Naive B cell (primary cell): ENCODE measurements at places on chromosomes 3 and 15. TPM values are rescaled to one million over a fixed set of nuclear protein-coding genes. Genes with fewer than 3 reads are reported as not detected.

DNA sequence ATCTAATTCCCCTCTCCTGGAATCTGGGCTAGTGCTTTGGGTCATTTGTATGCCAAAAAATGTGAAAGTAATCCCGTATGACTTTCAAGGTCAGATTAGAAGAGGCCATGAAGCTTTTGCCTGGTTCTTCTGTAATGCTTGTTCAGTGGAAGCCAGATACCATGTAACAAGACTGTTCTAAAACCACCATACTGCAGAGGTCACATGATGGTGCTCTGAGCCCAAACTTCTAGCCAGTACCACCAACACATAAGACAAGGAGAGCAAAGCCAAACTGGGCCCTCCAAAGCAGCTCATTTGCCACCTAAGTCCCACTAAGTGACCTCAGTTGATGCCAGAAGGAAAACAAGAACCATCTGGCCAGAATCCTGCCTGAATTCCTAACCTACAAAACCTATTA is 64.3 kb upstream of the MELTF start:
- peak overlapping the region; percentile 33 for H3K27ac ChIP-seq
- H3K36me3 ChIP-seq = peaks cover 18% of the 10 kb centered on the region
- H3K4me3 ChIP-seq = no peak overlapping the region

DNA sequence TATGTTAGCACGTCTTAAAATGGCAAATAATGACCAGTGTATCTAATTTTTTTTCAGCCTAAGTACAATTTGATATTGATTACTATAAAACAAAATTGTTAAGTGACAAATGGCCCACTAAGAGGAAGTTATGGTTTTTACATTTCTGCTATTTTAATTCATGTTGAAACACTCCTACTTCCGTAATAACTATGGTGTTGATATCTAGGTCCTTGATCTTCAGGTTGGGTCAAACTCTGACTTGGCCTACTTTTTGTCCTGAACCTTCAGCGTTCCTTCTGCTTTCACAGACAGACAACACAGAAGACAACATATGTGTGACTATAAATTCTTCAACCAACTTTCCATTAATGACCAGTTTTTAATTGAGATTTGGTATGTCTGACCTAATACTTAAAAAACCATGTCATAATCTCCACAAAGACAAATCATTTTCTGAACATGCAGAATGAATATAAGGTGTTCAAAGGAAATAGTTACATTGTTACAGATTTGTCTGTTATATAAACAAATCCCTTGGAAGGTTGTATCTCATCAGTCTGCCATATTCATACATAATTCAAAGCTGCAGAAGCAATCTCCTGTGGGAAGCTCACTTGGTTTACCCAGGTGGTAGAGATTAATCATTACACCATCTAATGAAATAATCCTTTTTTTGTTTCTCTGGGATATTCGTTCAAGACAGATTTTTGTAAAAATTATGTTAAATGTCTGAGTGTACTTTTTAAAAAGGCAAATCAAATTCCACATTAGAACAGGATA is 92.1 kb upstream of the TSPAN3 start:
- no peaks in the 10 kb centered on the region for H3K36me3 ChIP-seq
- DNase-seq = peak; percentile 25
- no peaks in the 10 kb centered on the region for H3K27me3 ChIP-seq
- H3K4me1 ChIP-seq = peaks cover 64% of the 10 kb centered on the region
- H3K27ac ChIP-seq = peak overlapping the region; percentile 72
- peak overlapping the region; percentile 81 for H3K4me3 ChIP-seq

DNA sequence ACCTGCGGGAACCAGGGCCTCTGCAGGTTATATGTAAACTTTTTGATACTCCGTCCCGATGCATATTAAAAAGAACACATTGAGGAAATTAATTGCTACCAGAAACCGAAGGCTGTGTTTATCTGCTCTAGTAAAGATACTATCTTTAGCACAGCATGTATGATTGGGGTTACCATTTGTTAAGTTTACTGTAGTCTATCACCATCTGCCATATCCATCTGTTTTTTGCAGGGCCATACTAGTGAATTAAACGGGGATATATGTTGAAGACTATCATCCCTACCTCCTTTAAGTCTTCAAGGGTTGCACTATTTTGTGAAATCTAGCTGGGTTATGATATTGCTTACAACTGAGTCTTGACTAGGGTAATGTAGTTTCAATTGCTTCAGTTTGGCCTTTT is 597.0 kb downstream of the SQOR start:
- H3K4me3 ChIP-seq = no peak overlapping the region
- H3K27me3 ChIP-seq = no peaks in the 10 kb centered on the region
- DNase-seq = no peak
- H3K4me1 ChIP-seq = no peaks in the 10 kb centered on the region
- H3K27ac ChIP-seq = no peak overlapping the region

DNA sequence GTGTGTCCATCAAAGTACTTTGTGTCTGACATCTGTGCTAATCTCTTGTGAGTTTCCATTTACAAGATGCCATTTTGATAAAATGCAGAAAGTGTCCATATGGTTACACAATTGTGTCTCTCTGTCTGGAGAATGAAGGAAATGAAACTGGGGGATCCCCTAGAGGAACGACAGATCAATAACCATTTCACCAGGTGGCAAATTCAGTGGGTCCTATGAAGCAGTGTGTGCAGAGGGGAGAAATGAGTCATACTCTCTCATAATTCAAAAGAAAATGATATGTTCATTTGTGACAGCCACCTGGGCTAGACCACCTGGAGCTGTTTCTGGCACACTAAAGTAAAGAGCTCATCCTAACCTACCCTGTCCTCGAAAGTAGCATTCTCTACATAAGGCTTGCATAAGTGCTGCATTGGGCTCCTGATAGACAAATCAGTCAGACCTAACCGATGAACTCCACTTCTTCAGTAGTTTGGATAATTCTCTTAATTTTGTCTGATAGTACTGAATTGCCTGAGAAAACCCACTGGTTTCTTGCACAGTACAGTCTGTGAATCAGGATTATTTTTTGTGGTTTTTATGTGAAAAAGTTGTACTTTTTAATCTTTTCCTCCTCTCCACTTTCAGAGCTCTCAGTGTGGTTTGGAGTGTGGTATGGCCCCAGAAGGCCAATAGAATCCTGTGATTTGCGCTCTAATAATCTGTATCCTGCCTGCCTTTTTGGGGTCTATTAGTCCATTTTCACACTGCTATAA is 10.3 kb upstream of the CD47 start:
- peak overlapping the region; percentile 99 for H3K27ac ChIP-seq
- no peaks in the 10 kb centered on the region for H3K36me3 ChIP-seq
- H3K27me3 ChIP-seq = no peaks in the 10 kb centered on the region

DNA sequence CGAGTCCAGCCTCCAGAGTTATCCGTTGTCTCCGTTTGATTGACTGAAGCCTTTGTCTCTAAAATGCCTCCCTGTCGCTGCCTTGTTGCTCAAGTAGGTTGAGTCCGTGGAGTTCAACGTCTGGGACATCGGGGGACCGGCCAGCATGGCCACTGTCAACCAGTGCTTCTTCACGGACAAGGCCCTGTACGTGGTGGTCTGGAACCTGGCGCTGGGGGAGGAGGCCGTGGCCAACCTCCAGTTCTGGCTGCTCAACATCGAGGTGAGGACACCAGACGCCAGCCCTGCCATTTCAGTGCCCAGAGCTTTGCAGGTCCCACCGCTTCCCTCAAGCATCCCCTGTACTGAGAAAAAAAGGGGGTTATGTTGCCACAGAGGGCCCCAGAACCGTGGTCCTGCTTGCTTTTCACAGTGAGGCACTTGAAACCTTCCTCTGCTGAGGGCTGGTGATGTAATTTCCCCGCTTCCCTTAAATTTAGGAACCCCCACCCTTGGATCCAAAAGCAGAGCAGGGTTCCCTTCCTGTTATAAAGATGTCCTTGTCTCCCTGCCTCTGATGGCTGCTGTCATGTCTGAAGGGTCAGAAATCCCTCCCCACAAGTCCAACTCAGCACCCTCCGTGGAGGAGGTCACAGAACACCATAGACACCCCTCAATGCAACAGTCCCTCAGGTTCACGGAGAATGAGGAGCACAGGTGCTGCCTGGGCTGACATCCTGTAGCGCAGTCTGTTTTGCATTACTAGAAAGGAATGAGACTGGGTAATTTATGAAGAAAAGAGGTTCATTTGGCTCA is 105.7 kb downstream of the LRRK1 start:
- DNase-seq = no peak
- H3K36me3 ChIP-seq = peaks cover 25% of the 10 kb centered on the region
- no peaks in the 10 kb centered on the region for H3K4me1 ChIP-seq
- H3K27ac ChIP-seq = no peak overlapping the region
- H3K27me3 ChIP-seq = no peaks in the 10 kb centered on the region
- no peak overlapping the region for H3K4me3 ChIP-seq

- no peaks in the 10 kb centered on the region for H3K27me3 ChIP-seq
- peaks cover 30% of the 10 kb centered on the region for H3K36me3 ChIP-seq
- DNase-seq = no peak
- H3K4me3 ChIP-seq = no peak overlapping the region
- H3K27ac ChIP-seq = no peak overlapping the region
Observed at GRCh38 chr15:56672721-56673120, 60.6 kb downstream of the ZNF280D start.

DNA sequence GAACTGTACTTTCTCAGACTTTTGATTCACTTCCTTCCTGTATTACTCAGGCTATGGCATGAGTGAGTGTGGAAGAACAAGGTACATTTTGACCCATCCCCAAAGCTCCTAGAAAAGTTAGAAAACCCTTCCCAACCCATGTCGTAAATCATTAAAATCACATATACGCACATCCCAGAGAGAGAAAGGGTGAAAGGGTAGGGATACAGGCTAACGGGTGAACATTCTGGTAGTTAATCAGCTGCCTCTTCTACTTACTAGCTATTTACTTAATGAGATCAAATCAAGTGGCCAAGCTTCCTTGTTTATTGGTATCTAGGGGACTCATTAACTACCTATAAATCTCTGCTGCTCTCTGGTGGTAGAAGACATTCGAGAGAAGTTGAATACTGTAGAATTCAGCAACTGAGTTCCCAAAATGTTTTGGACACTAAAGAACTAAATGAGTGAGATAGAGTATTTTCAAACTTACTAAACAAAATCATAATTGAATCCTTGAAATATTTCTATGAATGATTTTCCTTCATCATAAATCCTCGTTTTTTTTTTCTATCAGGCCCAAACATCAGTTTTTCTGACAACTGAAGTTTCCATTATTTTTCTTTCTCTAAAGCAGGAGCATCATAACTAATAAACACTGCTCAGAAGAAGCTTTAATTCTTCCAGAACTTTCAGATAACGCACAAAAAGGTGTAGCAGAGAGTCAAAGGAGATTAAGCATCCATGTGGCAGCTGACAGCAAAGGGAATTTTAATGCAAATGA is 124.2 kb downstream of the IMPG2 start:
- H3K27ac ChIP-seq = no peak overlapping the region
- no peaks in the 10 kb centered on the region for H3K4me1 ChIP-seq
- DNase-seq = no peak
- H3K36me3 ChIP-seq = no peaks in the 10 kb centered on the region
- no peak overlapping the region for H3K4me3 ChIP-seq

GRCh38 chr15:53434174-53434678 is 325.2 kb downstream of the WDR72 start:
- H3K4me1 ChIP-seq = no peaks in the 10 kb centered on the region
- H3K36me3 ChIP-seq = no peaks in the 10 kb centered on the region
- no peak for DNase-seq
- H3K27me3 ChIP-seq = peaks cover 6% of the 10 kb centered on the region
- no peak overlapping the region for H3K4me3 ChIP-seq

DNA sequence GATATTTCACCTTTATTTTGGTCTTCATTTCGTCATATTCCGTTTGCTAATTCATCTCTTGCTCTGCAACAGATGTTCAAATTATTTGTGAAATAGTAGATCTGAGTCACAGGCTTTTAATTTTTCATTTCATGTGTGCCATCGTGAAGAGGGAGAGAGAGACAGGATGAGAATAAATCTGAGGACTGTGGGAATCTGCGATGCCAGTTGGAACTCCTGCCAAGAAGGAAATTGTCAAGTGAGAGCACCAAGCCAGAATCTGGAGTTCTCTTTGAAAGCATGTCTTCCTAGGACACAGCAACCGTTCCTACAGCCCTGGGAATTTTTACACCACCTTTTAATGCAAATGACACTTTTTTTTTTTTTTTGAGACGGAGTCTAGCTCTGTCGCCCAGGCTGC is 48.8 kb downstream of the NSMCE3 start:
- H3K27me3 ChIP-seq = peaks cover 6% of the 10 kb centered on the region
- H3K4me3 ChIP-seq = no peak overlapping the region
- no peak for DNase-seq
- H3K27ac ChIP-seq = no peak overlapping the region
- no peaks in the 10 kb centered on the region for H3K36me3 ChIP-seq

GRCh38 chr3:22157848-22158247 is 406.8 kb upstream of the ZNF385D start:
- DNase-seq = no peak
- H3K4me3 ChIP-seq = no peak overlapping the region
- no peaks in the 10 kb centered on the region for H3K4me1 ChIP-seq
- H3K27me3 ChIP-seq = no peaks in the 10 kb centered on the region

DNA sequence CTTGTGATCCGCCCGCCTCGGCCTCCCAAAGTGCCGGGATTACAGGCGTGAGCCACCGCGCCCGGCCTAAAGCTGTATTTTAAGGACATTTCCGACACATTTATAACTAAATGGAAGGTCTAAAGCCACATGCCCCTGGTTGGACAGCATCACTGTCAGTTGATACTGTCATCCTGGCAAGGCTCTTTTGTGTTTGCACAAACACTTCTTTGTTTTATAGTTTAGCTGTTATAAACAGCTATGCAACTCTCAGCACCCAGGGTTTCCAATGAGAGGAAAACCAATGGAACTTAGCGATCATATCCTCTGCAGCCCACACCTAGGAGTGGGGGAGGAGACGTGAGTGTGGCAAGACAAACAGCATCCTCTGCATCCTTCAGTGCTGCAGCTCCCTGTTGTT is 19.7 kb downstream of the NIPA1 start:
- no peak overlapping the region for H3K27ac ChIP-seq
- no peaks in the 10 kb centered on the region for H3K36me3 ChIP-seq
- H3K4me1 ChIP-seq = peaks cover 14% of the 10 kb centered on the region
- H3K4me3 ChIP-seq = no peak overlapping the region
- no peak for DNase-seq

DNA sequence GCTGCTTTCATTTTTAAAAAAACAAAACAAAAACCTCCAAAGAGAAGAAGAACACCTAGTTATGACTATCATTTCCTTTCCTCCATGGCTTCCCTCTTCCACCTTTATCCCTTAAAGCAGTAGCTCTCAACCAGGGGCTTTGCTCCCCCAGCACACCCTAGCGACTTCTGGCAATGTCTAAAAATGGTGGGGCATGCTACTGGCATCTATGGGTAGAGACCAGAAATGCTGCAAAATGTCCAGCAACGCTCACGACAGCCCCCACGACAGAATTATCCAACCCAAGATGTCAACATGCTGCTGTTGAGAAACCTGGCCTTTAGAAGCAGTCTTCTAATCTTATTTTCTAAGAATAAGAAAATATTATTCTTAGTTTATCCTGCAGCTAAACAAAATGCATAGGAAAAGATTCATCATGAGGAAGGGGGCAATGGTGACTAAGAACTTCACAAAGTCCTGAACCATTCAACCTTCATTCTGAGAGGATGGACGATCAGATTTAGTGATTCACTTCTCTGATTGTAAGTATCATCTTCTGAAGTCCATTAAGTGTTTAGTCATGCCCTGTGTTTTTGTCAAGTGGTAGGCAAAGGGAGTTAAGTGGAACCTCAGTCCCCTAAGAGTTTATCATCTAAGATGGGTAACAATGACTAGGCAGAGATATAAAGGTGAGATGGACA is 81.7 kb downstream of the CCNL1 start:
- peaks cover 7% of the 10 kb centered on the region for H3K27me3 ChIP-seq
- DNase-seq = no peak
- no peaks in the 10 kb centered on the region for H3K36me3 ChIP-seq

The CTSH gene
- 402 TPM for polyA plus RNA-seq
